ENCODE measurements at places on chromosomes 4 and X.

DNA sequence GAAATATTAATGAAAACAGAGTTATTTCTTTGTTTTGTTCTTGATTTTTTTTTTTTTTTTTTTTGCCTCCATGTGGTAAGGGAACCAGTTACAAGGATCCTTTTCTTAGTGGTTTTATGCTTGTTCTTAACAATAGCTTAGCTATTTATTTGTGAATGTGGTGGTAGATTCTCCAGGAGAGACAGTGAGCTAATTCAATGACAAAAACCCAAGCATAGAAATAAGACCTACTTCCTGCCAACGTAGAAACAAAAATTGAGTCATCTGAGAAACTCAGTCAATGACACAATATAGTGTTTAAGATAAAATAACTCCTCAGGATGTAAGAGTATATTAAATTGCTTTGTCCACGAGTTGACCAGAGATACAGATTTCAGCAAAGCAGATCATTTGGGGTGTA, 863.8 kb upstream of the PABPC4L start:
- DNase-seq, result no peak

GRCh38 chr4:96315815-96316214, 475.9 kb downstream of the PDHA2 start:
- DNase-seq, result no peak

DNA sequence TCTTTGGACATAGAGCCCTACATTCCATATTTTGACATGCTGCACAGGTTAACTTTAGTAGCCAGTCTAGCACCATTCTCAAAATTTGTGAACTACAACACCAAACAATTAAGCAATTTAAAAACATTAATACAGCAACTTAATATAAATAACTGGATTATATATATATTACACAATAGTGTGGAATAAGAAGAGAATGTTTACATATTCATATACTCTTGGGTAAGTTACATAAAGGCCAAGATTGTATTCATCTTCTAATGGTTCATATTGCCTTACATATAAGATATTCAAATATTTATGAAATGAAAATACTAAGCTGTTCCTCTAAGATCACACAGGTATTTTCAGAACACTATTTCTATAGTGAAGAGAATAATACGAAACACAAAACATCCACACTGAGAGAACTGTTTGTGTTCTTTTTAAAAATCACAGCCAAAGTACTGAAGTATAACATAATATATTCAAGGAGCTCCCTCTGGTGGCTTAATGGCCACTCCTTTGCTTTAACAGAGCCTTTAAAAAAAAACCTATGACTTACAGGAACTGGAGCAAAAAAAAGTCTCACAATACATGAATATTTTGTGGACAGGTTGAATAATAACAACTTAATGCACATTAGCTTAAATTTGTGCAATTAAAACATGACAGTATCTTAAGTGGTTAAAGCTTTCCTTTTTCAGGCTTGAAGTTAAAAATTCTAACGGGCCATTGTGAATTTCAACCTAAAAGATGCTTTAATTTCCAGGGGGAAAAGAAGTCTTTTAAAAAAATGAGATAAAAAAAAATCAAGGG, 46.2 kb downstream of the NEK1 start:
- DNase-seq, result no peak

GRCh38 chr4:144710526-144710912, 64.6 kb downstream of the HHIP start:
- no peak for DNase-seq

DNA sequence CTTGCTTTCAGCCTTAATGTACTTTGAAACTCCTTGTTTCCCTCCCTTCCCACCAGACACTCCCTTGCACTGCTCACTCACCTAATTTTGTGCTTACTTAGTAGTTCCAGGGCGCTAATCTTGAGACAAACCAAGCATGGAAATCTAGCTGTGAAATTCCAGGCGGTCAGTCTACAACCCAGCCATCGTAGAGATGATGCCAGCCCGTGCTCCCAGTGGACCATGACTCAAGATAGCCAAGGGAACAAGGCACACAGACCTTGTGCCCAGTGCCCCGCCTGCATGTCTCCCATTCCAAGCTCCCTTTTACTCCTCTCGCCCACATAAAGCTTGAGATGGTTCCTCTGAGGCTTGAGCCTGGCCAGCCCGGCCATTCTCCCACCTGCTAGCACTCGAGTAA, 11.1 kb downstream of the TREX2 start:
- no peak for DNase-seq

GRCh38 chrX:29947225-29947624, 268.1 kb upstream of the MAGEB2 start:
- no peak for DNase-seq

- DNase-seq, result peak; percentile 37
Measured at GRCh38 chr4:183840311-183840710, 64.8 kb upstream of the STOX2 start.
